ENCODE measurements at places on chromosomes 7 and 10.

DNA sequence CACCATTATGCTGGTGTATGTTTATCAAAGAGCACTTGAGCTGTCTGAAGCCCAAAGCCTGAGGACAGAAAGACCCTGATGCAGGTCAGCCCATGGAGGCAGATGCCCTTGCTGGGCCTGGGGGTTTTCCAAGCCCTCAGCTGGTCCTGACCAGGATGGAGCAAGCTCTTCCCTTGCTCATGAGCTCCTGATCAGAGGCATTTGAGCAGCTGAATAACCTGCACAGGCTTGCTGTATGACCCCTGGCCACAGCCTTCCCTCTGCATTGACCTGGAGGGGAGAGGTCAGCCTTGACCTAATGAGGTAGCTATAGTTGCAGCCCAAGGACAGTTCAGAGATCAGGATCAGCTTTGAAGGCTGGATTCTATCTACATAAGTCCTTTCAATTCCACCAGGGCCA lies 13.0 kb downstream of the AQP1 start:
- DNase-seq: no peak

GRCh38 chr10:114611617-114612016 lies 46.5 kb downstream of the ABLIM1 start:
- no peak for DNase-seq

DNA sequence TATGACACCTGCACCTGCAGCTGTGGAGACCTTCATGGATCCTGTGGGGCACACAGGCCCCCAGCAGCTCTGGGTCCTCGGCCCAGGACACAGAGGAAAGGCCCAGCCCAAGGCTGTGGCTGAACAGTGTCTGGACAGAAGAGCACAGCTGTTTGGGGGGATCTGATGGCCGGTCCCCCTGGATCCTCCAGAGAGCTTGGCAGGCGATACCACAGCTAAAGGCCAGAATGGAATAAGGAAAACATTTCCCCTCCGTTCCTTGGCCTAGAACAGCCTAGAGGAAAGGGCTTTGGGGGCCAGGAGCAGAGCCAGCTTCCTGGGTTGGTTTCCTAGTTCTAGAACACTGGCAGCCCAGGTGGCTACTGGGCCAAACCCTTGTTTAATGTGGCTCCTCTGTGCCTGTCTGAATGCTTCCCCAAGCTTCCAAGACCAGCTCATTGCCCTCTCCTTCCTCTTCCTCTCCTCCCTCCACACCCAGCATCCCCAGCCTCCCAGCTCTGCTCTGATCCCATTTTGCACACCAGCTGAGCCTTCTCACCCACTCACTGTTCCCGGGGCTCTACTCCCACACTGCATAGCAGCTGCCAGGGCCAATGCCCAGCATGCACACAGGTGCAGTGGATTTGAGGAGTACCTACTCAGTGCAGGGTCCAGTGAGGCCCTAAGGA lies 46.9 kb downstream of the GPAM start:
- DNase-seq: no peak

DNA sequence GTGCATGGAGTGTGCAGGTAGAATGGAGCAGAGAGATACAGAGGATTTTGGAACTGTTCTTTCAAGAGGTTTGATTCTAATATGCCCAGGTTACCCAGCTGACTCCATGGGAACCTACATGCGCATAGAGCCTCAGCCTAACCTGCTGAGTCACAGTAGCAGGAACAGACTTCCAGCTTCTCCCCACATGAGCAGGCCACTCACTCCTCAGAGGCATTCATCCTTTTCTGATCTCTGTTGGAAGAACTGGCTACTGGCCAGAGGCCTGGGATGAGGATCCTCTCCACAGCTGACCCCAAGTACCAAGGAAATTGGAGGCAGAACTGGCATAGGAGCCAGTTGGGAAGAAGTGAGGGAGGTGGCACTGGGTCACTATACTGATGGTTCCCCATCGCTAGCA lies 17.9 kb upstream of the CCSER2 start:
- DNase-seq: no peak

DNA sequence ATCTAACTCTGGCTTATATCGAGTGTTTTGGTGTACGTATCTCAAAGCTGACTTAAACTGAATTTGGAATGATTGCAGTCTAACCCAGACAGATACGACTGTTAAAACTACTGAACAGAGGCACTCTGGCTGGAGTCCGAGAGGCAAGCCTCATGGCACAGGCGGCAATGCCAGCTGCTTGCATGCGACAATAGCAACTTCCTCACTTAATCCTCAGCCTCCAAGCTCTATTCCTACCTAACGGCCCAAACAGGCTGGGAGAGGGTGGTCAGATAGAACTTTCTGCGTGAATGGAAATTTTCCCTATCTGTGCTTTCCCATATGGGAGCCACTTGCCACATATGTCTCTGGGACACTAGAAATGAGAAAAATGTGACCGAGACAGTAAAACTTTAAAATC lies 292.0 kb upstream of the KLF6 start:
- DNase-seq: no peak

DNA sequence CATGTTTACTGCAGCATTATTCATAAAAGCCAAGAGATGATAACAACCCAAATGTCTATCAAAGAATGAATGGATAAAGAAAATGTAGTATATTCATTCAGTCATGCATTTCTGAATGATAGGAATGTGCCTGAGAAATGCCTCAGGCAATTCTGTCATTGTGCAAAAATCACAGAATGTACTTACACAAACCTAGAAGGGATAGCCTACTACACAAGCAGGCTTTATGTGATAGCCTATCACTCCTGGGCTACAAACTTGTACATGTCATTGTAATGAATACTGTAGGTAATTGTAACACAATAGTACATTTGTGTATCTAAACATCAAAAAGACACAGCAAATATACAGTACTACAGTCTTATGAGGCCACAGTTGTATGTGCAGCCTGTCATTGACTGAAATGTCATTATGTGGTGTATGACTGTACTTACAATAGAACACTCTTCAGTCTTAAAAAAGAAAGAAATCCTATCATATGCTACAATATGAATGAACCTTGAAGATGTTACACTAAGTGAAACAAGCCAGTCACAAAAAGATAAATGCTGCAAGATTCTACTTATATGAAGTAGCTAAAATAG lies 141.8 kb upstream of the GPR22 start:
- DNase-seq: no peak

- no peak for DNase-seq
Measured at GRCh38 chr7:140237390-140237789, 60.6 kb upstream of the KDM7A start.

DNA sequence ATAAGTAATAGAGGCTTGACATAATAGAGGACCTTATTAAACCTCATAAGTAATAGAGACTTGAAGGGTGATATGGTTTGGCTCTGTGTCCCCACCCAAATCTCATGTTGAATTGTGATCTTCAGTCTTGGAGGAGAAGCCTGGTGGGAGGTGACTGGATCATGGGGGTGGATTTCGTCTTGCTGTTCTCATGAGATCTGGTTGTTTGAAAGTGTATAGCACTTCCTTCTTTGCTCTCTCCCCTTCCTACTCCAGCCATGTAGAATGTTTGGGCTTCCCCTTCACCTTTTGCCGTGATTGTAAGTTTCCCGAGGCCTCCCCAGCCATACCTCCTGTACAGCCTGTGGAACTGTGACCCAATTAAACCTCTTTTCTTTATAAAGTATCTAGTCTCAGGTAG lies 8.6 kb downstream of the KIFBP start:
- DNase-seq: no peak

- no peak for DNase-seq
Measured at GRCh38 chr7:76230214-76230613, 28.5 kb downstream of the SRRM3 start.

DNA sequence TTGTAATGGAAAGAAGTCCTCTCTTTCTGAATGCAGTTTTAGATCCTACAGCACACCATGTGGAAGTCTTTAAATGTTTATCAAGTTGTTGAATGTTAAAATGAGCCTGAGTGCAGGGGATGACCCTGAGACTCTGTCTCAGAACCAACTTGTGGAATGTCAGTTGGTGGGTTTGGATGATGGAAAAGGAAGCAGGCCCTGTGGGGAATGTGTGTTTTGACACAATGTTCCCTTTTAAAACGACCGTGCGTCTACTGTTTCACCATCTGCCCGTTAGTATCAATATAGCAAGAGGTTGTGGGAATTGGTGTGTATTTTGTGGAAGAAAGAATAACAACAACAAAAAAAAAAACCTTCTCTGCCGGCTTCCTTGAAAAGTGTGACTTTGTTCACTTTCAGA lies 8.3 kb downstream of the DYNC1I1 start:
- DNase-seq: no peak

- no peak for DNase-seq
Measured at GRCh38 chr7:4129481-4130122, 552.5 kb upstream of the FOXK1 start.

DNA sequence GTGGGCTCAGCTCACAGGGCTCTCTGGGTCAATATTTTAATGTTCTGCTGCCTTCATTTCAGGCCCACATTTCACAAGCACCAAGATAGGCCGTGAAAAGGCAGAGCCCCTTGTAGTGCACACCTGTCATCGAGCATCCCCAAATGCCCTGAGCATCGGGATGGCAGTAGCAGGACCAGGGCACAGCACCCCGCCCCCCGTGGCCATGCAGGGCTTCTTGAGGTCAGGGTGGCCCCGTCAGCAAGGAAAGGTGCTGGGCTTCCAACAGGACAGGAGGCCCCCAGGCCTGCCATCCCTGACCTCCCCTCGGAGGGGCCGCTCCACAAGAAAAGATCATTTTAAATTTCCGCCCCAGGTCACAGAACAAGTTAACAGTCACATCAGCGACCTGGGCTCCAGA lies 2.9 kb upstream of the CNPY1 start:
- DNase-seq: no peak

GRCh38 chr10:120131183-120131582 lies 238.7 kb downstream of the SEC23IP start:
- no peak for DNase-seq

DNA sequence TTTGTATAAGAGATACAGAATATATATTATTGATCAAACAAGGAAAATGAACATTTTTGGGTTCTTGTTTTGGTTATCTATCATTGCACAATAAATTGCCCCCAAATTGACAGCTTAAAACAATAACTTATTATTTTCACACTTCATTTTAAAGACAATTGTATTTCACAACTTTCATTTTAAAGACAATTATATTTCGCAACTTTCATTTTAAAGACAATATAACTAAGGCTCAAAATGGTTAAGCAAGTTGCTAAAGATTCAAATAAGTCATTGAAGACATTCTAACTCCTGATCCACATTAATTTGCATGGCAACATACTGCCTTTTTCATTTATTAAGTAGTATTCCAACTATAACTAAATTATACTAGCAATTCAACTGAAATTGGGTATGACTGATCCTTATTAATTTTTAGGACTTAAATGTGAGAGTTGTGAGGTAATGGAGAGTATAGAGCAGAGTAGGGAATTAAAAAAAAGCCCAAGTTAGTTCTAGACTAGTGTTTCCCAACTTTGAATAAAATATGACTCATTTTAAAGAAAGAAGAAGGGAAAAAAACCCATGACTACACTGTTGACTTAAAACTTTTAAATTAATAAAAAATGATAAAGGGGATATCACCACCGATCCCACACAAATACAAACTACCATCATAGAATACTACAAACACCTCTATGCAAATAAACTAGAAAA lies 9.9 kb upstream of the STEAP2 start:
- DNase-seq: no peak

- DNase-seq: no peak
Measured at GRCh38 chr10:126235091-126235978, 152.9 kb downstream of the ADAM12 start.

DNA sequence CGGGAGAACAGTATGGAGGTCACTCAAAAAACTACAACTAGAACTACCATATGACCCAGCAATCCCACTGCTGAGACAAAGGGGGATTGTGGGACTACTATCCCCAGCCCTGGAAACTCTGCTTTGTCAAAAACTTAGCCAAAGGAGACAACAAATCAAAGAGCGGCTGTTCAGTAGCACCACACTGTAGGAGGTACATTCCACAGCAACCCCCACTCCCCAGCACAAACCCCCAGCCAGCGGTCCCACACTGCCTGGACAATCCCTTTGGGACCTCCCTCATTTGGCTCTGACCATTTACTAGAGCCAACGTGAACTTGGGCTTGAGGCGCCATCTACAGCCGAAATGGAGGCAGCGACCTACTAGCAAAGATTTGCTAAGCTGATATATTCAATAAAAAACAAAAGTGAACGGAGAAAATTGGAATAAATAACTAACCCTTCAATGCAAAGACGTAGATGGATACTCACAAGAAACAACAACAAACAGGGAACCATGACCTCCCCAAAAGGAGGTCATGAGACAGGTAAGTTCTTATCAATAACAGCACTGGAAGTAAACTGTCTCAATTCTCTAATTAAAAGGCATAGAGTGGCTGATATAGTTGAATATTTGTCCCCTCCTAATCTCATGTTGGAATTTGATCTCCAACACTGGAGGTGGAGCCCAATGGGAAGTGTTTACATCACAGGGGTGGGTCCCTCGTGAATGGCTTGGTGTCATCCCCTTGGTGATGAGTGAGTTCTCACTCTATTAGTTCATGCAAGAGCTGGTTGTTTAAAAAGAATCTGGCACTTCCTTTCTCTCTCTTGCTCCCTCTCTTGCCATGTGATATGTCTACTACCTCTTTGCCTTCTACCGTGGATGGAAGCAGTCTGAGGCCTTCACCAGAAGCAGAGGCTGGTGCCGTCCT lies 119.0 kb upstream of the KCNMA1 start:
- DNase-seq: no peak

DNA sequence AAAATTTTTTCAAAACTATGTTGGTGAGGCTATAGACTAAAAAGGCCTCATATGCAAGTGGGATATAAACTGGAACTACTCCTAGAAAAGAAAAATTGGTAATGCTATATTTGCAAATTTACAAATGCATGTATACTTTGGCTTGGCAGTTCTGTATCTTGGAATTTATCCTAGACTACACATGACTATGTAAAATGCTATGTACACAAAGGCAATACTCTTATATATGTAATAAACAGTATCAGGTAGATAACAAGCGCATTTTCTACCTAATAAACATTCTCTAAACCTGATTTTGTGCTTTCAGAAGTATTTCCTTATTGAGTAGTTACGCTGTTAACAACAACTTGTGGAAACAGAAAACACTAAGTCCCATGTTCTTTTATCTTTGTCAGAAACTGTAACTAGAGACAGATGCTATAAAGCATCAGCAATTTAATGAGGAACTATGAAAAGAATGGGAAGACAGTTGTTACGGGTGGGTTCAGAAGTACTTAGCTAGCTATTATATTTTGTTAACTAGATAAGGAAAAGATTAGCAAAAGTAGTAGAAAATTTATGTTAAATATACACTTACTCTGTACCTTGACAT lies 107.8 kb downstream of the ARHGAP12 start:
- DNase-seq: no peak

DNA sequence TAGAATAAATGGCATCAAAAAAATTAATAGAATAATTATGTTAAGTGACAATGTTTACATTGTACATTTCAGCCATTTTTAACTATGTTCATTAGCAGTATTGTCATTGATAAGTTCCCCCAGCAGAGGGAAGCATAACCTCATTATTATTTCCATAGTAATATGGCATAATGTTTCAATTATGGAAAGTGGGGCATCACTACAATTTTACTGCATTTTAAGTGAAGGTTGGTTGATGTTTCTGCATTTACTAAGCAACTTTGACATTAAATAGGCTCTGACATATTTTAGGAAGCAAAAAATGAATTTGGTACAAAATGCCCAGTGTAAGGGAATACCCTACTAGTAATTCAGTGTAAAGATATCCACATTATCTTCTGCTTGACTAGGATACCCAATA lies 218.3 kb downstream of the SEMA3A start:
- no peak for DNase-seq

GRCh38 chr10:95391581-95392216 lies 100.9 kb upstream of the PDLIM1 start:
- no peak for DNase-seq
